LoVo (cell line): ENCODE measurements at places on chromosomes 11 and 22.

DNA sequence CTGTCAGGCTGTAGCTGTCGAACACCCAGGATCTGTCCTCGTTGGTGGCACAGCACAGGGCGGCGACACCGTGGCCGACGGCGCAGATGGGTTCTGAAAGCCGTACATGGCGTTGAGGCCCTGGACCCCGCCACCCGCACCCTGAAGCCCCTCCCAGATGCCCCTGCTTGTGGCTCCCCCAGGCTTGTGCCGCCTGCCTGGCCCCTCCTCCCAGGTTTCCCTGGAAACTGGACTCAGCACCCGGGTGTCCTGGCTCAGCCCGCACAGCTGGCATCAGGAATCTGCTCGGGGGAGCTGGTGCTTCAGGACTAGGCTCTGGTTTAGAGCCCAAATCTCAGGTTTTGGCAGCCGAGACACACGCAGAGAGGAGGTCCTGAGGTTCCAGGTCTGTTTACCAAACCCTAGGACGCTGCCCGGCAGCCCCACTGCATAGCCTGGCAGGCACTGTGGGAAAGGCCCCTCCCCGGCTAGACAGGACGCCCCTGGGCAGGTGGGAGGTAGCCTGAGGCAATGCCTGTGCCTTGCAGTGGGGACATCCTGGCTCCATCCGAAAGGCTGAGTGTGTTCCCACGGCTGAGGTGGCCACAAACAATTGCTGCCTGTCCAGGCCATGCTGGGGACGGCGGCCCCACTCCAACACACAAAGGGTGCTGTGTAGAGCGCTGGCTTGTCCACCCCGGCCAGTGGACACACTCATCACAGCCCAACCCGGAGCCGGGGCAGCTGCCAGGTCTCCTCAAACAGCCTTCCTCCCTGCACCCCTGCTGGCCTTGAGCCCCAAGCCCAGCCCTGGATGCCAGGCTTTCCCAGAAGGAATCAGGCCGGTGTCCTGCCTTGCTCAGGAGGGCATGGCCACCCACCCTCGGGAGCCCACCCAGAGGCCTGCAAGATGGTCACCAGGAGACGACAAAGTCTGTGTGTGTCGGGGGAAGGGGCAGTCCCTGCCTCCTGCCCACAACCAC lies 4.6 kb downstream of the GATD1 start:
- no peak for DNase-seq

DNA sequence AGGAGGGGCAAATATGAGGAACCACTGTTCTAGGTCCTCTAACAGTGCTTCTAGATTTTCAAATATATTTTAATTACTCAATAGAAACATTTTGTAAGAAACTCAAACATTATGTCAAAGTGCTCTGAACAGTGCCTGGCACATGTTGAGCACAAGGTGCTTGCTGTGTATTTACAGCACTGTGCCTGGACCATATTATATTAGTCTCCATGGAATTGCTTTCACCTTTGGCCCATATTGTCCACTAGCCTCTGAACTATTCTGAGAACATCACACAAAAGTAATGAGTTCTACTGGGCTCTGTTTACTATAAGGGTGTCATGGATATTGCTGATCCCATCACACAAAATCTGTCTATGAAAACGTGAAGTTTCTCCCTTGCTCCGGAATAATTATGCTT lies 76.7 kb downstream of the PPFIBP2 start:
- DNase-seq, result no peak

DNA sequence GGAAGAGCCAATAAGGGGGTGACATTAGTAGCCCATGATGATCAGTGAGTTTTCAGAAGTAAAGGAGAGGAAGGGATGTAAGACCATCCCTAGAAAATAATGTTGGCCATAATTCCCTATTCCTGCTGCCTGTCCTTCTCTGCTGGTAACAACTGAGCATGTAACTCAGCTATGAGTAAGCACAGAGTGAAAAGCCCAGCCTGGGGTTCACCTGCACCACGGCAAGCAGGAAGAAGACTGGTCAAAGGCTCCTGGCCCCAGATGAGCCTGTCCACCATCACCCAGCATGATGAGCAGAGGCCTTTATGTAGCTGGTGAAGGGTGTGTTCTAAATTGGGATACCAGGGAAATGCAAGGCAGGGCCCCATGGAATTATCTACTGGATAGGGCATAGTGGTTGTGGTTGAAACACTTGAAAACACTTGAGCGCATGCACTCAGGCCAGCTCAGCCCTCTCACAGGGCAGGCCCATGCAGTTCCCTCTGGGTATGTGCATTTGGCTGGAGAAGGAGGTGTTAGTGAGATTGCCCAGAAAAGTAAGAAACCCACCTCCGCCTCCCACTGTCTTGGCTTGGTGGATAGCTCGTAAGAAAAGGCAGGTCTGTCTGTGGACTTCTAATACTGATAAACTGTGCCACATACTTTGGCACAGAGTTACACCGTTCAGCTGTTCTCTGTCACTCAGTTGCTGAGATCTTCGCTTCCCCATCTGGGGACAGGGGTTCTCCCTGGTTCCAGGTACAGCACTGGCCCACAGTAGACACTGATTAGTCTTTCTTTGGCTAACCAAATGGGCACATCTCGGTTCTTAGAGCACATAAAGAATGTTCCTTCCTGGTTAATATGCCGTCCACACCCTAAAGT lies 86.8 kb downstream of the AMOTL1 start:
- DNase-seq, result no peak

GRCh38 chr22:17968126-17968525 lies 56.2 kb downstream of the MICAL3 start:
- DNase-seq, result no peak

GRCh38 chr22:49956418-49956770 lies 4.2 kb upstream of the PIM3 start:
- DNase-seq, result no peak

DNA sequence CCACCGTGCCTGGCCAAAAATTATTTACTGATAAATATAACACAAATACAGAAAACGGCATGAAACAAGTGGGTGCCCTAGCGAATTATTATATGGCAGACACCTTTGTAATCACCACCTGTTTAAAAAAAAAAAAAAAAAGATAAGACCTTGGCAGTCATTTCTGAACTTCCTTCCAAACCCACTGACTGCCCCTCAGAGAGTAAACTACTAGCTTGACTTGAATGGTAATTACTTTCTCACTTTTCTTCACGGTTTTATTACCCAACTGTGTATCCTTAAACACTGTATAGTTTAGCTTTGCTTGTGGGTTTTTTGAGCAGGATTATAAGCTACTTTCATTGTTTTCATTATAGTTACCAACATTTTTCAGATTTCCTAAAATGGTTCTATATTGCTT lies 23.7 kb downstream of the SFI1 start:
- no peak for DNase-seq

DNA sequence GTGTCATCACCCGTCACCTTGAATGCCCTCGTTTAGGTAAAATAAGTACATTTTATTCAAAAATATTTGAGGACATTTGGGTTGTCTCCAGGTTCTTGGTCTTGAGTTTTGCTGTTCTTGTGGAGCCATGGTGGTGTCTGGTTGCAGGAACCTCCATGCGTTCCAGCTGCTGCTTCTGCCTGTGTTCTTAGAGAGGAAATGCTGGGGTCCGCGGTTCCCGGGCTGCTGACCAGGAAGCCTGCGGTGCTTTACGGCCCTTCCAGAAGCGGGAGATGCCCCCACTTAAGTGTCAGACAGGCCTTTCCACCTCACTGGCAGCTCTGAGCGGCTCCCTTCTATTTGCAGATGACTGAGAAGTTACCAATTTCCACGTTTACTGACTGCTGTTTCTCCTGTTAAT lies 66.8 kb downstream of the LRP5 start:
- no peak for DNase-seq

- no peak for DNase-seq
These were observed 22.0 kb upstream of the CD81 start for GRCh38 chr11:2355000-2355644.

DNA sequence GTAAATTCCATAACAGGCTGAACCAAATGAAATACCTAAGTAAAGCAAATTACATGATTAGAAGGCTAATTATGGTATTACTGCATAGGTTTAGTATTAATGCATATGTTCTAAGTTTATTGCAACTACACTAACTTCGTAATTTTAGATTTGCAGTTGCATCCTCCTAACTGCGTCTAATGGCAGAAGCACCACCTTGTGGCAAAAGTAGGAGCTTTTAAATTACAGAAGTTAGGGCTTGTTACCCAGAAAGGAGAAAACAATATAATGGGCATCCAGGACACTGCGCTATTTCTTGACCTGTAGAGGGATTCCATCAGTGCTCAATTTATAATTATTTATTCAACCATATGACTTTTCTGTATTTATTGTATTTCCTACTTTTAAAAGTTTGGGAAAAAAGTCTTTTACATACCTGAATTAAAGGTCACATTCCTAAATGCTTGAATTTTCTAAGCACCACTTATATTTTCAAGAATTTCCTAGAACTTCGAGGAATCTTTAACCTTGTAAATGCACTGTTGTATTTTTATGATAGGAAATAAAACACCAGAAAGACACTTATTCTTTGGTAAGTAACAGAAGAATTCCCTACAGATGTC lies 16.3 kb upstream of the GPR83 start:
- DNase-seq, result peak; percentile 33

- no peak for DNase-seq
These were observed 10.2 kb downstream of the LYVE1 start for GRCh38 chr11:10558288-10558687.

- DNase-seq, result no peak
These were observed 33.9 kb downstream of the ENDOD1 start for GRCh38 chr11:95123556-95123955.

GRCh38 chr22:20979940-20980453 lies 2.1 kb upstream of the LZTR1 start:
- DNase-seq, result no peak

GRCh38 chr22:40477683-40478337 lies 107.4 kb downstream of the SGSM3 start:
- DNase-seq, result no peak

DNA sequence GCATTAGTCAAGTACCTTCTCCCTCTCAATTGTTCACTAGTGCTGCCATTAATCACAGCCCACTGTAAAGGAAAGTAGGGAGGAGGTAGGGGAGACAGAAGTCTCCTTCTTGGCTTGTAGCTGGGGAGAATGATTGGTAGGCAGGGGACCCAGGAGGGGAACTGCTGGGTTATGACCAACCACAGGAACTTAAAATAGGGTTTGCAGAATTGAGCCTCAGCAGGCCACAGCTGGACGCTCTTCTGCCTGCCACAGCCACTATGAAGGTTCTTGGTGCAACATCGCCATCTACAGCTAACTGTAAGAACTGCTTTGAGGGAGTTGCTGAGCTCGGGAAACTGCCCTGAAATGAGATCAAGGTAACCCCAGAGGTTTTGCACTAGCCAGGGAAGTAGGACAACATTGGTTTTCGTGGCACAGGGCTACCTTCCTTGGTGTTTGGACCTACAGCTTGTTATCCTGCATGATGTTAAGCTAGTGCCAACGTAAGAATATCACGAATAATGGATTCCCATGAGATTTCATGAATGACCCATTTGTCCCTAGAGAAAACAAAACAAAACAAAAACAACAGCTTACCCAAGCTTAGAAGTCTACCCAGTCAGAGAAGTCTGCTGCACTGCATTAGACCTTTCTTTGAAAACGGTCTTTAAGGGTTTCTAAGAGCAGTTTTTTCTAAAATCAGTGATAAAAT lies 787.1 kb upstream of the API5 start:
- DNase-seq, result peak; percentile 60

DNA sequence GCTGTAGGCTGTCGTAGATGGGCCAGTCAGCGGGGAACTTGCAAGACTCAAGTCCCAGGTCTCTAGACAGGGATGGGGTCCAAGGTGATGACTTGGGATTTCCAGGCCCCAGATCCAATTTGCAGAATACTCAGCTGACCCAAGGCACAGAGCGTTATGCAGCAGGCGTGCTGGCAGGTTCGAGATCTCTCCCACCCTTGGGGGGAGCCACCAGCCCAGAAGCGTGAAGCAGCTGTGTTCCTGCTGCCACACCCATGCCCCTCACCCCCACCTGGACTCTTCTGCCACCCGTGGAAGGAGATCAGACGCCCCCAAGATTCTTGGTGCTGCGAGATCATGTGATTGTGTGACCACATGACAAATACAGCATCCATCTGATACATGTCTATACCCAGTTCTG lies 142.6 kb downstream of the BRD1 start:
- no peak for DNase-seq

- no peak for DNase-seq
These were observed 105.7 kb downstream of the RASSF10 start for GRCh38 chr11:13114566-13115379.

GRCh38 chr11:41018224-41018623 lies 441.2 kb downstream of the LRRC4C start:
- DNase-seq, result no peak

- DNase-seq, result no peak
These were observed 30.0 kb upstream of the SEZ6L start for GRCh38 chr22:26139310-26139709.

DNA sequence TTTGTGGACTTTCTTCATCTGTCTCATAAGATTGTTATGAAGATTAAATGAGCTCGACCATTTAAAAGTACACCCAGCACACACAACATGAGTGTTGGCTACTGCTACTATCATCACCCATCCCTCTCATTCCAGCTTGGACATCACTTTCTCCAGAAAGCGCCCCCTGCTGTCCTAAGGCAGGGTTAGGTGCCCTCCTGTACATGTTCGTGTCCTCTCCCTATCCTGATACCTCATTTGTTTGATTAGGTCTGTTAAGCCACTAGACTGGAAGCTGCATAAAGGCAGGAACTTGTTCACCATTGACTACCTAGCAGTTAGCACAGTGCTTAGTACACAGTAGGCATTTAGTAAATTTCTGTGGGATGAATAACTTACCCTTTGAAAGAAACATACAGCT lies 85.5 kb downstream of the ENTHD1 start:
- DNase-seq, result peak; percentile 16

- DNase-seq, result no peak
These were observed 138.2 kb upstream of the MTMR2 start for GRCh38 chr11:96062134-96062533.

DNA sequence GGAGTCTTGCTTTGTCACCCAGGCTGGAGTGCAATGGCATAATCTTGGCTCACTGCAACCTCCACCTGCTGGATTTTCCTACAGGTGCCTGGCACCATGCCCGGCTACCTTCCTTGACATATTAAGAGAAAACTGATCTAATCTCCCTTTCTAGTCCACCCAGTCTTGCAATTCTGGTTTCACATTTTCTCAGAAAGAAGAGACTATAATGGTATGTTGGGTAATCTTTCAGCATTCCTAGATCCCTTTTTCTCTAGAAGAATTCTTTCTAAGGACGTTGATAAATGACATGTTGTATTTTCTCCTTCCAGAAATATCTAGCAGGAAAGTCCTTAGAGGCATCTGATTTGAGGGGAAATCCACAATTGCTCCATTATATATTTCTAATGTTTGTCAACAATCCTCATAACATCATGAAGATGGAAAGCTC lies 10.4 kb upstream of the HSPA8 start:
- no peak for DNase-seq

GRCh38 chr22:50148991-50149721 lies 21.4 kb upstream of the PANX2 start:
- peak; percentile 43 for DNase-seq
